ENCODE measurements at places on chromosomes 1 and 21. TPM values are rescaled to one million over a fixed set of nuclear protein-coding genes. Genes with fewer than 3 reads are reported as not detected.

L1TD1 gene
- 0.04 TPM for polyA plus RNA-seq

C1orf35 gene
- 8.2 TPM for polyA plus RNA-seq

CFHR5 gene
- not detected for polyA plus RNA-seq

COL11A1 gene
- polyA plus RNA-seq: 0.03 TPM

GRIK3 gene
- 0.03 TPM for polyA plus RNA-seq

CFAP107 gene
- polyA plus RNA-seq: 0.04 TPM
